ENCODE measurements at places on chromosomes 1 and 21.
A peak's percentile ranks its signal among the peaks of the same experiment; 100 is the strongest.

DNA sequence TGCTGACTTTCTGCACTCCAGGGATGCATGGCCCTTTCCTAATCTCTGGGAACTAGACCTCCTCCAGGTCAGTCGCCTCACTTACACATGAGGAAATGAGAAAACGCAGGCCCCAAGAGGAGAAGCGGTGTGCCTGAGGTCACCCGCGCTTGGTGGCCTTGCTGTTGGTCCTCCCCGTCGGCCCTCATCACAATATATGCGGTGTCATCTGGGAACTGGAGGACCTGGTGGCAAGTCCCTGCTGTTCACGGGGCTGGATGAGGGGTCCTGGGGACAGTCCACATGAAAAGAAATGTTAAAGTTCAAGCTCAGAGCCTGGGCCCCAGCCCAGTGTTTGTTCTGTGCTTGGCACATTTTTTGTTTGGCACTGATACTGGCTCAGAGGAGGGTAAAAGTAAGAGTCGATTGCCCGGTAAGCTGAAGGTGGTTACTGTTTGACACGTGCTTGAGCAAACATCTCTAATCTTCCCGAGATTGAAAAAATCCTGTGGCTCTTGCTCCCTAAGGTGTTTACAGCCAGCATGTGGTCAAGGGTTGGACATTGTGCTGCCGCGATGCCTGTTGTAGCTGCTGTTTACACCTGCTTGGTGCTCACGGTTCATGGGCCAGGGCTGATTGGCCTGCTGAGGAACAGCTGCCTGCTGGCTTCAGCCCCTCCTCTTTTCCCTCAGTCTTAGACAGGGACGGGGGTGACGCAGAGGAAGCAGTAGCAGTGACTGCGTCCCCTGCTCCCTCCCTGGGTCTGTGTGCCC, 5.2 kb downstream of the COQ8A start:
- no peak for DNase-seq

GRCh38 chr1:42392255-42392654, 11.7 kb downstream of the RIMKLA start:
- no peak for DNase-seq

DNA sequence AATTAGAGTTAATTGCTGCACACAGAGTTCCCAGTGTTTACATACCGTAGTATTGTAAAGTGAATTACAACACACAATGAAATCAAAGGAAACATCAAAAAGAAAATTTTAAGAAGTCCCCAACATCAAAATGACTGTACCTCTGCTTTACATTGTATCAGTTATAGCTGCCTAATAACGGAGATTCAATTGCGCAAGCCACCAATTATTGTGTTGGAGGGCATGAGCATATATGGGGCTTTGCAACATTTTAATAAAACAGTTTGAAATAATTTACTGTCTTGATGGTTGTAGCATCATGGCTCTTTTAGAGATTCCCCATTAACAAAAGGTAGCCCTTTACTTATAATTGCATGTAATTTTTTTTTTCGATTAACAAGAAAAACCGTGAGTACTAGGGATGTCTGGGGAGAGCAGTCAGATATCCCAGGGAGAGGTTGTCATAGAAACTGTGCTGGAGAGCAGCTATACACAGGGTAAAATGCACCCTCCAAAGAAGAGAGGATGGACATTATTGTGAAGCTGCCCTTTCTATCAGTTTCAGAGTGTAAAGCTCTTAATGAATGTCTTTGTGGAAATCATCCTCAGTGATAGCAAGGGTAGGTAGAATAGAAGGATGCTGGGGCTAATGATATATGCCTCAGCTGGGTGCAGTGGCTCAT, 55.9 kb upstream of the BTG3 start:
- no peak for DNase-seq

DNA sequence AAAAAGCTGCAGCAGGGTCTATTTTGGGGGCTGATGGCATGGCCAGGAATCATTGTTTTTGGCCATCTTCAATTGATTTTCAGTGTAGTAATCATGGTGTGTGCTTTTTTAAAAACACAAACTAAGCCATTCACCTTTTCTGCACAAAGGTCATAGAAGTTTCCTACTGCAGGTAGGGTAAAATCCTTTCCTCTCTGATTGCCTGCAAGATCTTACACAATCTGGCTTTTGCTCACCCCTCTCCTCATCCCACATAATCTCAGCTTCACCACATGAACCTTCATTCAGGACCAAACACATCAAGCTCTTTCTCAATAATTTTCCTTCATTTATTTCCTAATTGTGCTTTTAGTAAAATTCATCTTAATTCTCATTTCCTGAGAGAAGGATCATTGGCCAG, 38.3 kb upstream of the GBP5 start:
- DNase-seq: no peak

DNA sequence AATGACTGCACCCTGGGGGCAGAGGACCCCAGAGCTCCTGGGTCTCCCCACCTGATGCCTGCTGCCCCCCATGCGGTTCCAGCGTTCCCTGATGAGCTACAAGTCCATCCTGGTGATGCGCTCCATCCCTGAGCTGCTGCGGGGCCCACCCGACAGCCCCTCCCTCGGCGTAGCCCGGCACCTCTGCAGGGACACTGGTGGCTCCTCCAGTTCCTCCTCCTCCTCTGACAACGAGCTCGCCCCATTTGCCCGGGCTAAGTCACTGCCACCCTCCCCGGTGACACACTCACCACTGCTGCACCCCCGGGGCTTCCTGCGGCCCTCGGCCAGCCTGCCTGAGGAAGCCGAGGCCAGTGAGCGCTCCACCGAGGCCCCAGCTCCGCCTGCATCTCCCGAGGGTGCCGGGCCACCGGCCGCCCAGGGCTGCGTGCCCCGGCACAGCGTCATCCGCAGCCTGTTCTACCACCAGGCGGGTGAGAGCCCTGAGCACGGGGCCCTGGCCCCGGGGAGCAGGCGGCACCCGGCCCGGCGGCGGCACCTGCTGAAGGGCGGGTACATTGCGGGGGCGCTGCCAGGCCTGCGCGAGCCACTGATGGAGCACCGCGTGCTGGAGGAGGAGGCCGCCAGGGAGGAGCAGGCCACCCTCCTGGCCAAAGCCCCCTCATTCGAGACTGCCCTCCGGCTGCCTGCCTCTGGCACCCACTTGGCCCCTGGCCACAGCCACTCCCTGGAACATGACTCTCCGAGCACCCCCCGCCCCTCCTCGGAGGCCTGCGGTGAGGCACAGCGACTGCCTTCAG, 35.5 kb downstream of the TRIM11 start:
- DNase-seq: peak; percentile 74

GRCh38 chr1:26300578-26301275, 5.7 kb downstream of the UBXN11 start:
- DNase-seq: no peak
